ENCODE measurements at places on chromosomes 13 and 19.

- no peak for DNase-seq
These were observed 3.5 kb upstream of the DCLK1 start for GRCh38 chr13:36134632-36135031.

GRCh38 chr19:46100344-46100743, 24.1 kb downstream of the IGFL3 start:
- DNase-seq, result no peak

GRCh38 chr13:98370806-98371515, 193.9 kb upstream of the RNF113B start:
- DNase-seq, result no peak

GRCh38 chr19:54805665-54806515, 2.5 kb downstream of the KIR2DL4 start:
- DNase-seq, result no peak

DNA sequence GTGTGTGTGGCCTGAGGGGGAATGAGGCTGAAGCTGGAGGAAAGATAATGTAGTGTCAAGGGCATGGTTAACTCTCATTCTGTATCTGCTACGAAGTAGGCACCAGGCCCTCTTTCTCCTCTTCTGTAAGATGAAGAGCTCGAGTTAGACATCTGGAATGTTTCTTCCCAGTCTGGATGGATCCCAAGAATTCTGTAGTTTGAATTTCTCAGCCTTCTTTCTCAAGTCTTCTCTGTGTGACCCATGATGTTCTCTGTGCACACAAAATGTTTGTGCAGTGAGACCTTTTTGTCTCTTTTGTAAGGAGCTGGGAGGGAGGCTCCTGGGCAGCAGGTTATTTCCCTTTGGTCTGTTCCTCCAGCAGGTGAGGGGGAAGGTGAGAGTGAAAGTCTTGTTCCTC, 13.7 kb downstream of the FGF9 start:
- DNase-seq, result no peak

- DNase-seq, result peak; percentile 77
These were observed at the start of gene GAMT for GRCh38 chr19:1401138-1401888. Gene GAMT, minus strand, starts transcription at chr19:1401542. Its CDS starts 66 bp downstream, at chr19:1401476.

DNA sequence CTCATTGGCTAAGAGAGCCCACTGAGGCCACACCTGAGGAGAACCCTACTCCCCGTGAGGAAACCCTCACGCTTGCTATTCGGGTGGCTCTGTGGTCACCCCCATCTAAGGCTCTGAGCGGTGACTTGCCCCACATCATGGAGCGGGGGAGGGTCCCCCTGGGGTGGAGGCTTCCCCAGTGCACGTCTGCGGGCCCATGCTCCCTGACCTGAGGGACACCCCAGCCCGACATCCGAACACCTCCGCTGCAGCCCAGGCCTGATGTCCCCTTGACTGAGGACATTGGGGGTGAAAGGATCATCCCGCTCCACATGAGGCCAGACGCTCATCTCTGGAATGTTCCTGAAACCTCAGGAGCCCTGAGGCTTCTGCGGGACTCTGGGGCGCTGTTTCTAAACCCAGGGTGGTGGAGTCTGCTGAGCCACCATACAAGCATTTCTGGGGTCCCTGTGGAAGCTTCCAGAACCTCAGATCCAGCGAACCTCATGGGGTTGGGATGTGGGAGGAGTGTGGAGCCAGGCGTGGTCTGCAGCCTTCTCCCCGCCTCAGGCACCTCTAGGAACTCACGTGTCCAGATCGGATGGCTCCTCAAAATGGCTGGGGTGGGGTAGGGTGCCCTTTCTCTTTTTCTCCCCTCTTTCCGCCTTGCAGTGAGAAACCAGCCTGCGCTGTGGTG, 19.9 kb downstream of the TMED1 start:
- DNase-seq, result no peak

GRCh38 chr13:27450921-27451471, 632 bp upstream of the MTIF3 start:
- no peak for DNase-seq

GRCh38 chr13:74796157-74796556, 662.0 kb upstream of the KLF12 start:
- no peak for DNase-seq

GRCh38 chr13:113205428-113205931, 3.0 kb downstream of the PCID2 start:
- DNase-seq, result no peak

DNA sequence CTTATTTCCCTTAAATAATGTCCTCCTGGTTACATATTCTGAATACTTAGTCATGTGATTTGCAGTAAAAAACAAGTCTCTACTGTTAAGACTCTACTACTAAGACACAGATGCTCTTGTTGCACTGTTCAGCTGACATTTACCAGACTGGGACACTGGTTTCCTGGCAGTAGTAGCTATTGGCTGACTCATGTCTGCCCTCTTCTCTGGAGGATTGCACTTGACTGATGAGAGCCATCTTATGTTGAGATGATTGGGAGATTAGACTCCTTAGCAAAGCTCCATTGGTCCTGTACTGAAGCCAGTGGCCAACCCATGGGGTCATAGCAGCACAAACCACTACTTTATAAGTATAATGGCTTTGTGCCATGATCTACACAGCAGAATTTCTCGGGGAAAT, 1672.6 kb upstream of the PCDH20 start:
- DNase-seq, result no peak

GRCh38 chr19:44050740-44051649, 841 bp upstream of the ZNF223 start:
- no peak for DNase-seq

- no peak for DNase-seq
These were observed 4.8 kb downstream of the TSKS start for GRCh38 chr19:49758292-49758691.

DNA sequence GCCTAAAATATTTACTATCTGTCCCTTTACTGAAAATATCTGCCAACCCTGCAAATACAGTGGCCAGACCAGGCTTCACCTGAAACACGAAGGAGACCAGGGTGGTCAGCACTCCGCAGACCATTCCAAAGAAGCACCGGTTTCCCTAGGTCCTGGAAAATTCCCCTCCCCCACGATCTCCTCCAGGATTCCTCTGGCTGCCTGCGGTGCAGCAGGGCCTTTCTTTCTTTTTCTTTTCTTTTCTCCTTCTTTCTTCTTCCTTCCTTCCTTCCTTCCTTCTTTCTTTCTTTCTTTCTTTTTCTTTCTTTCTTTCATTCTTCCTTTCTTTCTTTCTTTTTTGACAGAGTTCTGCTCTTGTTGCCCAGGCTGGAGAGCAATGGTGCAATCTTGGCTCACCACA, 152.7 kb downstream of the USP12 start:
- DNase-seq, result no peak

DNA sequence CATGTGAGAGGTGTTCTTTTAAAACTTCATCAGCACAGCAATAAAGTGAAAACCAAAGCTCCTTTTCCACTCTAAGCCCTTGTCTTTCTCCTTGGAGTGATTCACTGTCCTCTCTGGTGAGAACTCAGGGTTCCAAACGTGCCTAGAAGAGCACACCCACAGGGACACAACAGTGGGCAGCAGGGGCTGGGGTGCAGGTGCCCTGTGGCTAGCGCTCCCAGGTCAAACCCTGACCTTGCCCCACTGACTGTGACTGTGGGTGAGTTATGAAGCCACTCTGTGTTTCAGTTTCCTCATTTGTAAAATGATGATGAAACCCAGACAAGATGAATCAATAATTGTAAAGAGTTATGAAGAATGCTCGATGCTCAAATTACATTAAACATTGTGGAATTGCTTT, 37.6 kb upstream of the IGFL1 start:
- no peak for DNase-seq

- DNase-seq, result no peak
These were observed 47.9 kb downstream of the KDM4B start for GRCh38 chr19:5016781-5017180.

DNA sequence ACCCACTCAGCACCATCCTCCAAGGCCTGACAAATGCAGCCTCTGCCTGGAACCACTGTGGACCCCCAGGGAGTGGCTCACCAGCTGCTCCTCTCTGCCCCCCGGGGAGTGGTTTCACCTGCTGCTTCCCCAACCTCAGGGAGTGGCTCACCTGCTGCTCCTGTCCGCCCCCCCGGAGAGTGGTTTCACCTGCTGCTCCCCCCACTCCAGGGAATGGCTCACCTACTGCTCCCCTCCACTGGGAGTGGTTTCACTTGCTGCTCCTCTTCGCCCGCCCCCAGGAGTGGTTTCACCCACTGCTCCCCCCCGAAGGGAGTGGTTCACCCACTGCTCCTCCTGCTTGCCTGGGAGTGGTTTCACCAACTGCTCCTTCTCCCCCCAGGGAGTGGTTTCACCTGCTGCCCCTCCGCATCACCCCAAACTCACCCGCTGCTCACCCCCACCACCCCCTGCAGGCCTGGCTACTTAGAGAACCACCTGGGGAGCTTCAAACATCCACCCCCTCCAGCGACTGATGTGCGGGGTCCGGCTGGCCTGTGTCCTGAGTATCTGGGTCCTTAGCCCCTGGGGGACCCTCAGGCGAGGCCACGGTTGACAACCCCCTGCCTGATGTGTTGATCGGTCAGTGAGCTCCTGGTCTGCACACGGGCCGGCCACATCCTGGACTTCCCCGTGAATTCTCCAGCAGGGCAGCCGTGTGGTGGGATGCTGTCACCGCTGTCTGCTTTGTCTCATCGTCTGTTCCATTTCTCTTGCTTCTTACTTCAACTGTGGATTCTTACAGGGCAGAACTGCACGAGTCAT, 14.6 kb upstream of the TMEM255B start:
- DNase-seq, result no peak

DNA sequence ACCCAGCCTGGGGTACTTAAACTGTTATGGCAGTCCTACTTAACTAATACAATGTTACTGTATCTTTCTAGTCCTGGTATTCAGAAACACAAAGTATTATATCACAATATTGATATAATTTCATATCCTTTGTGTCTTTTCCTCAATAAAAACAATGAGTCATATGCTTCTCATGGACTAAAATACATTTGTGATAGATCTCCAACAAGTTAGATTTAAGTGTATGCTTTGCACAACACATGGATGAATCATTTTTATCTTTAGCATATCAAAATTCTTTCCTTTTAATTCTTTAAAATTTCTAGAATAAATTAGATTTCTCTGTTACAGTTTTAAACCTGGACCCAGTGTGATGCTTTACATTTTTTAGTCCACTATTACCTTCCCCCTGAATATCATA, 1357.8 kb upstream of the ATXN8OS start:
- no peak for DNase-seq

- DNase-seq, result no peak
These were observed 109.5 kb upstream of the MBNL2 start for GRCh38 chr13:97112446-97113152.

DNA sequence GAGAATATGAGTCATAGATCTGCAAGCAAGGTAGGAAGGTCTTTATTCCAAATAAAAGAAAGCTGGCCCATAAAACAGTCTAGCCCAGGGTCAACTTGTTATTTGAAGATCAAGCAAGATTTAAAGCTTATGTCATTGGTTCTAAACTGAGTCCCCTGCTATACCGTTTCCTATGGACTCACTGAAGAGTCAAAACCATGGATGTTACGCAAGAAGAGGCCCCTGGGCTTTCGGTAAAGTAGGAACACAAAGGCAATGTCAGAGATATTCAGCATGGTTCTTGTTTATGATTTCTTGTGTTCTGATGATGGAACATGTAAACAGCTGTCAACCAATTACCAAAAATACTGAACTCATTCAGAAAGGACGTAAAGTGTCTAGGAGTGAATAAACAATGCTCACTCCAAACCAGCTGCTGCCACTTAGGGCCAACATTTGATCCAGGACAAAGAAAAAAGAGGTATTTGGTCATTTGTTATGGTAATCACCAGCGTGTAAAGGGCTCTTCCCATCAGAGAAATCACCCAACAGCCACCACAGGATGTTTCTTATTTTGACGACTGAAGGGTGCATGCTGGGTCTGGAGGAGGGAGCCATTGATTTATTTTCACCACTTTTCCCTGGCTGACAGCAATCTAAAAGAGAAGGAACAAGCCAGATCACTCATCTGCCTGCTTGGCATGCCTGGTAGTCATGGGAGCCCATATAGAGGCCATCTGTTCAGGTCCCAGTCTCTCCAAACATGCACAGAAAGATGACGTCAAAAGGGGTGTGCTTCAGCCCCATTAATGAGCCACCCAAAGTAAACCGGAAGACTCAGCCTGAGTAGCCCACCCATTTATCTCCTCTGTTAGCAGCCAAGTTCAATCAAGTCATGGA, 68.3 kb downstream of the FGF14 start:
- DNase-seq, result no peak

GRCh38 chr13:112256716-112257494, 119.2 kb upstream of the SPACA7 start:
- no peak for DNase-seq

DNA sequence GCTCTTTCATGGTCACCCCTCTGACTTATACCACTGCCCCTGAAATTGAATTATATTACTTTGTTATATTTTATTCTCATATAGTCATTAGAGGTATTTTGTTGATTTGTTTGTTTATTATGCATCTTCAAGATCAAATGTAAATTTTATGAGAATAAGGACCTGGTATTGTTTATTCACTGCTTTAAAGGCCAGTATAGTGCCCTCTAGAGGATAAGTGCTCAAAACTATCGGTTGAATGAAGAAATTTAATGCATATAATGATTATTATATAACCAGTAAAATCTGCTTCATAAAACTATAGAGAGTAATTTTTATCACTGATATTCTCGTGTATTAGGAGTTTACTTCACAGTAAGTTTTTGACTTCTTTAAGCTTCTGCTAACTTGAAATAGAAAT, 1401.9 kb downstream of the SLITRK1 start:
- peak; percentile 35 for DNase-seq

DNA sequence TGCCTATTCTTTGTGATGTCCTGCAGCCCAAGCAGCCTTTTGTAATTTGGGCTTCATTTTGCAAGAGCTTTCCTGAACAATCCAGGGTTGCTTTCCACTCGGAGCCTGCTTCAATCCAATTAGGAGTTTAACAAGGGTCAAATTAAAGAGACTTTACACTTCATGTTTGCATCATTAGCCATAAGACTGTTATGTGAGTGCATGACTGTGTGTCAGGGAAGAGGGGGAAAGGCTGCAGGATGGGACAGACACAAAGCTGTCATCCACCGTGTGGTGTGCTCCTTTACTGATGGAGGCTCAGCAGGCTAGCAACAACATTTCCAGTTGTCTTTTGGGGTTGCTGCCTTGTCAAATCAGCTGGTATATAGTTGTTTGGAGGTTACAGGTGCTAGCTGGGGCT, 23.7 kb upstream of the MAB21L1 start:
- peak; percentile 31 for DNase-seq

GRCh38 chr19:17091758-17092333, 16.3 kb downstream of the MYO9B start:
- no peak for DNase-seq
